ENCODE measurements at places on chromosomes 5 and 9.

DNA sequence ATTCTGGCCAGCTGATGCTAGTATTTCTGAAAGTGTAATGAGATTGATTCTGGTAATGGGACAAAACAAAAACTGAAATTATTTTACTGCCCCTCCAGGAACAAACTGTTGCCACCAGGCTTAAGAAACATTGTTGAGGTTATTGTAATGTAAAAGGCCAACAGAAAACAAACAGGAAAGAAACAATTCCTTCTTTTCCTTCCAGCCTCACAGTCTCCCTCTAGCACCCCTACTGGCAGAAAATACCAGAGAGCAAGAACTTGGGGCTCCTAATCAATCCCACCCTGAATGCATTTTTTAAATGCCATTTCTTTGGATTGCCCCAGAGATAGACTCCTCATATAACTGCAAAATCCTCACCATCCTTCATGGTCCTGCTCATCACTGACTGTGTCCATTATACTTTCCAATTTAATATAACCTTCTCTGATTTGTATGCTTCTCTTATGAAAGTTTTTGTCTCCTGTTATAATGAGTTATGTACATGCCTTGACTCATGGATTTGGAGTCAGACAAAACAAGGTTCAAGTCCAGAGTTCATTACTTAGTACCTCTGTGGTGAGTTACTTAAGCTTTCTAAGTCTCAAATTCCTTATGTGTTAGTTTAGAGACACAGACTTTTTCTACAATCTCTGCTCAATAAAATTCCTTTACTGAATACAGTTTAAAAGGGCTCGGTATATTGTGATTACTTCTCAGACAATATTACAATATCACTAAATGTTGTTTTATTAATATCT is 157.9 kb upstream of the FBN2 start:
- H3K27ac ChIP-seq: no peak overlapping the region
- peaks cover 58% of the 10 kb centered on the region for H3K4me1 ChIP-seq
- H3K4me3 ChIP-seq: no peak overlapping the region
- H3K27me3 ChIP-seq: no peaks in the 10 kb centered on the region
- H3K36me3 ChIP-seq: no peaks in the 10 kb centered on the region
- peak; percentile 87 for DNase-seq

- H3K27ac ChIP-seq: no peak overlapping the region
- no peak overlapping the region for H3K4me3 ChIP-seq
- H3K4me1 ChIP-seq: peaks cover 30% of the 10 kb centered on the region
- H3K27me3 ChIP-seq: peaks cover 72% of the 10 kb centered on the region
Measured at GRCh38 chr5:123083298-123083697, 5.7 kb upstream of the PRDM6 start.

- DNase-seq: no peak
- no peak overlapping the region for H3K27ac ChIP-seq
- H3K4me3 ChIP-seq: no peak overlapping the region
- 0 out of 2 replicates have a peak, but pooled peaks cover 8% of the 10 kb centered on the region for H3K4me1 ChIP-seq
Measured at GRCh38 chr9:14218253-14218652, 95.7 kb downstream of the NFIB start.

- H3K27me3 ChIP-seq: peaks cover 13% of the 10 kb centered on the region
- peak; percentile 79 for DNase-seq
- no peaks in the 10 kb centered on the region for H3K4me1 ChIP-seq
- no peak within 1 kb of the TSS for H3K27ac ChIP-seq
- H3K4me3 ChIP-seq: peak within 1 kb of the TSS; percentile 89
Measured at GRCh38 chr9:133163504-133164172, at the start of gene GBGT1. TSS of gene GBGT1 (minus strand) at chr9:133163914. CDS start at chr9:133162412, 1,502 bp downstream.

DNA sequence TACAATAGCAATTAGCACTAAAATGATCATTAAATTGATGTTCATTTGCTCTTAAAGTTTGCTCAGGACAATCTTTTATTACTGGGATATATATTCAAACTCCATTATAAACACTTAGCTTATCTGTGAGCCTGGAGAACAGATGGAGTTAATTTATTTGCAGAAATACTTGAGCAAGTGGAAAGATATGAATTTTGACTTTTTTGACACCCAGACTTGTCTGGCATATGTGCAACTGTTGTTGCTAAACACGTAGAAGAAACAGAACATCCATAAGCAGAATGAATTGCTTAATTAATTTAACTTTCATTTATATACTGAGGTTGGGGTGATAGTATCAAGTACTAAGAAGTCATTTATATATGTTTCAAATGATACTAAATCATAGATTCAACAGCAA is 820.7 kb upstream of the TYRP1 start:
- DNase-seq: no peak
- H3K36me3 ChIP-seq: no peaks in the 10 kb centered on the region
- no peak overlapping the region for H3K27ac ChIP-seq

GRCh38 chr5:171984748-171985419 is 21.6 kb downstream of the FBXW11 start:
- peak overlapping the region; percentile 68 for H3K27ac ChIP-seq
- no peaks in the 10 kb centered on the region for H3K36me3 ChIP-seq
- no peak overlapping the region for H3K4me3 ChIP-seq
- DNase-seq: no peak
- peaks cover 72% of the 10 kb centered on the region for H3K4me1 ChIP-seq
- no peaks in the 10 kb centered on the region for H3K27me3 ChIP-seq

GRCh38 chr5:83488271-83488670 is 16.7 kb downstream of the VCAN start:
- no peak overlapping the region for H3K4me3 ChIP-seq
- H3K36me3 ChIP-seq: peaks cover 31% of the 10 kb centered on the region
- no peak overlapping the region for H3K27ac ChIP-seq
- H3K4me1 ChIP-seq: peaks cover 26% of the 10 kb centered on the region

Measured in GM23338 (cell line).